Left cardiac atrium (tissue), 4 donors: ENCODE measurements at places on chromosomes 2 and 18. TPM values are rescaled to one million over a fixed set of nuclear protein-coding genes. Genes with fewer than 3 reads are reported as not detected.

GRCh38 chr18:7921938-7922587 lies 354.9 kb downstream of the PTPRM start:
- no peak for DNase-seq

GRCh38 chr2:233380132-233380895 lies 26.0 kb downstream of the DGKD start:
- no peak for DNase-seq

DNA sequence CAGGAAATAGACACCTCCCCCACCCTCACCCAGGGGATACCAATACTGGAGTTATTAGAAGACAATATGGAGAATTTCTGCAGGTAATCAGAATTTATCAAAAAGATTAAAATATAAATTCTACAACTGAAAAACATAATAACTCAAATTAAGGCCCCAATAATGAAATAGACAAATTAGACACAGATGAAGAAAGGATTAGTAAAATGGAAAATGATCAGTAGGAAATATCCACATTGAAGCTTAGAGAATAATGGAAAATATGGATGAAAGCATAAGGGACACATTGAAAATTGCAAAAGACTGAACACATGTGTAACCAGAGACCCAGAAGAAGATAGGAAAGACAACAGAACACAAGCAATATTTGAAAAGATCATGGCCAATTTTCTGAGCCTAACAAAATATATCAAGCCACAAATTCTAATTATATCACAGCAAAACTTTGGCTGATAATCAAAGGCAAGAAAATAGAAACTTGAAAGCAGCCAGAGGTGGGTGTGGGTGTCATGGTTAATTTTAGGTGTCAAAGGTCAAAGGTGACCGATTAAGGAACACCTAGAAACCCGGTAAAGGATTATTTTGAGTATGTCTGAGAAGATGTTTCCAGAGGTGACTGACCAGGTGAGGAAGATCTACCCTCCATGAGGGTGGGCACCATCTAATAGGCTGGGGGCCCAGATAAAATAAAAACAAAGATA lies 28.2 kb downstream of the BOK start:
- no peak for DNase-seq

DNA sequence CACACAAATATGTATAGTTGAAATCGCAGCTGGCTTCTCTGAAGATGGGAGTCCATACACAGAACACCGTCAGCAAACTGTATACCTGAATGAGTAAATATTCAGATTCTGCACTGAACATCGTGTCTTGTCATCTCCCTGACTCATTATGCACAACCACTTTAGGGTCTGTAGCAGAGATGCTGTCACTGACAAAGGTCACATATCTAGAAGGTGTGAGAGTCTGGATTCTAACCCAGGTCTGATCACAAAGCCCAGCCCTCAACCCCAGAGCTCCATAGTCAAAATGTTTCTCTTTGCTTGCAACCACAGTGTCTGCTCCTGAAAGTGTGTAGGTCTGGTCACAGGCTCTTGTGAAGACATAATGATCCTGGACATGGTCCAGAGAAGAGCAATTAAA lies 78.3 kb upstream of the PAX8 start:
- DNase-seq, result no peak

- DNase-seq, result no peak
These were observed 473.5 kb downstream of the RIT2 start for GRCh38 chr18:42641996-42642395.

DNA sequence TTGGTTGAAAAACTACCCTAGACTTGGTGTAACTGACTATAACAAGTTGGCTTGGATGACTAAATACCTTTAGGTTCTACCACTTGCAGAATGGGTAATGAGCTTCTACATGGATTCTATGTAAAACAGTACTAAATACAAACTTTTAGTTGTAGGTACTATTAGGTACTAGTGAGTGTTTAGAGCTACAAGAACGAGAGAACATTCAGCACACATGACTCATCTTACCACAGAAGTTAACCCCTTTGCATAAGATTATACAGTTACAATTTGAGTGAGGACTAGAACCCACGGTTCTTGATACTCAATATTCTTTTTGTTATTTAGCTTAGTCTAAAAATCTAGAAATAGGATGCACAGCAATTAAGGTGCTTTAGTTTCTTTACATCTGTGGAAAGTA lies 101.7 kb upstream of the TFCP2L1 start:
- no peak for DNase-seq

DNA sequence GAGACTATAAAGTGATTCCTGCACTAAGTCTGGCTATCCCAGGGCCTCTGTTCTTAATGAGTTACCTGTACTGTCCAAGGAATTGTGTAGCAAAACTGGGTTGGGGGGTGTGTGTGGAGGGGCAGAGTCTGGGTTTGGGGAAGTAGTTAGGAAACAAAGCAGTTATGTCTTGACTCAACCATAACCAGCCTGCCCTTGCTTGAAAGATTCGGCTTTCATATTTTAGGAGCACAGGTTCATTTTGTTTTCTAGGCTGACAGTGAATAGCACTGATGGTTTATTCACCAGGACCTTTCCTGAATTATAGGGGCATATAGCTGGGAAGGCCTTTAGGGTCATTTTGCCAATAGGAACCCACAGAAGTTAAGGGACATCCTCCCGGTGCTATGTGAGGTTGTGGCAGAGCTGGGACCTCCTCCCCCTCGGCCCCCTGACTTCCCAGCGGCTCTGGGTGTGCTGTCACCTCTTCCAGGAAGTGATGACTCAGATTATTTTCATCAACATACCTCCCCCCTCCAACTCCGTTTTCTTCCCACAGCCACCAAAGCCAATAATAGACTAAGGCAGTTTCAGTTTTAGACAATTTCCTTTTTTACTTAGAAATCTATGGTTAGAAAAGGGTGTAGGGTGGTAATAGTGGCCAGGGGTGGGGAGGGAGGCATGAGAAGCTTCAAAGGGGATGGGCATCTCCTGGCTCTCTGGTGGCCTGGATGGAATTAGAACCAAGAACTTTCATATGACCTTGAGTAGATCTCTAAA lies 44.8 kb downstream of the SETBP1 start:
- peak; percentile 61 for DNase-seq

DNA sequence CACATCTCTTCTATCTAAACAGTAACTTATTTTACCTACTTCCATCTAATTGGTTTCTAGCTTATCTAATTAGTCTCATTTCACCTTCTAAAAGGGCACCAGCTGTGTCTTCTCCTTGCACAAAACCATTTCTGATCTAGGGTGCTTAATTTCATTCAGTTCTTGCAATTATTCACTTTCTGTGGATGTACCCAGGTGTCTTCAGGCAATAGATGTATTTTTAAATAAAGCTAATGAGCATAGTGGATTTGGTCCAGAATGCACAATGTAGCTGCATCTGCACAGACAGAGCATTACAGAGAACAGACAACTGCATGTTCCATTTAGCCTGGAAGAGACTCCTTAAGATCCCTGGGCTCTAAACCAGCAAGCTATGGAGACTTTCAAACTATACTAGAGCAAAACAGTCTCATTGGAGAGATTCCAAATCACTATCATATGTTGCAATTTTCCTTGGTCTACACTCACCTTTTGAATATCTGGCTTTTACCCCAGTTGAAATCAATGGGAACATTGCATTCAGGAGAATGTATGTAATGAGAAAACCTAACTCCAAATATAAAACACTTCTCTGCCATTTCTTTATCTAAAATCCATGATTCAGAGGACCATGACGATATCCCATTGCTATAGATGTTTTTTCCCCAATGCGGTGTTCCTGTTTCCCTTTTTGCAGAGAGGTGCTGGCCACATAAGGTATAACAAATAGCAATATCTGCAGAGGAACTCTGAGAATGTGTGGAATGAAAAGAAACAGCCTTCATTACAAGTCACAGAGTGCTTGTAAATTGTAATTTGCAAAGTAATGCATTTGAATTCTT lies 3.5 kb upstream of the RFX8 start:
- no peak for DNase-seq

- no peak for DNase-seq
These were observed 860.6 kb upstream of the ZEB2 start for GRCh38 chr2:145380436-145381017.

GRCh38 chr2:47891369-47892337 lies 14.6 kb downstream of the FBXO11 start:
- no peak for DNase-seq

GRCh38 chr2:10784719-10785118 lies 27.9 kb downstream of the PDIA6 start:
- DNase-seq, result no peak

DNA sequence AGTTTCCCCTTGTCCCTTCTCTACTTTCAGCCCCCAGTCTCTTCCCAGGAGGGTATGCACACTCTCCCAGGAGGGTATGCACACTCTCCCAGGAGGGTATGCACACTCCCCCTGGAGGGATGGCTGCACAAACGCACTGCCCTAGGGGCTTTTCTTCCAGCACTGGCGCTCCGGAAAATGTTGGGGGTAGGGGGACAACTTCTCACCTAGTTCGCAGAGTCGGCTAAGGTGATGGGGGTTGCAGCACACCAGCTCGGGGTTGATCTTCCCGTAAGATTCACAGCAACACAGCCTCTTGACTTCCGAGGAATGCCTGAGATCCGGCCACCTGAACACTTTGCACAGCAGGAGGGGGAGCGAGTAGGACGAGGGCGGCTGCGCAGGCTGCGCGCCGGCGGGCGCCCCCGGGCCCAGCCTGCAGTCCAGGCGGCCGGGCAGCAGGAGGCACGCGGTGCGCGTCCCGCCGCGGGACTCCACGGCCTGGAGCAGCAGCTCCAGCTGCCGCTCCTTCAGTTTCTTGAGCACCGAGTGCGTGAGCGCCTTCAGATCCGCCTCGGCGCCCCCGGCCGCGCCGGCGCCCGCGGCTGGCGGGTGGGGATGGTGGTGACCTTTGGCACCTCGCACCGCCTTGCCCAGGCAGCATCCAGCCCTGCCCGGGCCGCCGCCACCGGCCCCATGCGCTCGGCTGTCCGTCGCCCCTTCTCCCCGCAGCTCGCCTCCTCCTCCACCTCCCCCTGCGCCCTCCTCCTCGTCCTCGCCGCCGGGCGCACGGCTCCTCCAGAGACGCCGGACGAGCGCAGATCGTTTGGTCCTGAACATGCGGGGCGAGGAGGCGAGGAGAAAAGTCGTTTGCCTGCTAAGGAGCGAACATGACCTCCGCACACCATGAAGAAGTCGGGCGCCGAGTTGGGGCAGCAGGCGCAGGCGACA lies 894 bp downstream of the SMAD7 start:
- no peak for DNase-seq

DNA sequence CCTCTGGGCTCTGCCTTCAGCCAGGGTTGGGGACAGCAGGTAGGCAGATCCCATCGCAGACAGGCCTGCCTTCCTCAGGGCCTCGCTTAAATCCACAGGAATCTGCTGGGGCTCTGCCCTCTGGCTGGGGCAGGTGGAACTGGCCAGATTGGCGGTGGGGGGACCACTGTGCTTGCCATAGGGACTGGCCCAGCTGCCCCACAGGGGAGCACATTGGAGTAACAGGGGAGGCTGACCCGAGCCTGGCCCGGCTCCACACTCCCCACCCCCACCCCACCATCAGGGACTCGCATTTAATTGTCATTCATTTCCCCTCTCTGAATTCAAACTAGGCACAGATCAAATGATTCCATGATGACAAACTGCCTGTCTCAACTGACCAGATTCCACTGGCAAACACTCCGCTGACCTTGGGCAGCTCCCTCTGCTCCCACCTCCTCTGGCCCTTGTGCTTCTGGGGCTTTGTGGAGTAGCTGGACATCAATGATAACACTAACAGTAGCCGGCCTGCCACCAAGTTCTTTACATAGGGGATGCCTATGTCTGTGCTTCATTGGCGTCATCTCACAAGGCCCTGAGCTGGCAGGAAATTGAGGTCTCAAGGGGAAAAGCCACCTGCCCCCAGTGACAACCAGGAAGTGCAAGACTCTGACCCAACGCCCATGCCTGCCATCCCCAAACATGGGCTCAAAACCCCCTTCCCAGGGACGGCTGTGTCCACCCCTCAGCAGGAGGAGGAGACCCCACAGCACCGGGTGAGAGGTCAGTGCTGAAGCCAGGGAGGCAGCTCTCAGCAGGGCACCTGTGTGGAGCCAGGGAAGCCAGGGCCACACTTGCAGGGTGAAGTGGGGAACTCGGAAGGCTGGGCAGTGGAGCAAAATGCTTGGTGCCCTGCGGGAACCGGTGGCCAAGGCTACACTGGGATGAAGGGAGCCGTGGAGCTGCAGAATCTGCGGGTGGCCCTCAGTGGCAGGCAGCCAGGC lies 2.1 kb upstream of the B3GNT7 start:
- DNase-seq, result no peak

DNA sequence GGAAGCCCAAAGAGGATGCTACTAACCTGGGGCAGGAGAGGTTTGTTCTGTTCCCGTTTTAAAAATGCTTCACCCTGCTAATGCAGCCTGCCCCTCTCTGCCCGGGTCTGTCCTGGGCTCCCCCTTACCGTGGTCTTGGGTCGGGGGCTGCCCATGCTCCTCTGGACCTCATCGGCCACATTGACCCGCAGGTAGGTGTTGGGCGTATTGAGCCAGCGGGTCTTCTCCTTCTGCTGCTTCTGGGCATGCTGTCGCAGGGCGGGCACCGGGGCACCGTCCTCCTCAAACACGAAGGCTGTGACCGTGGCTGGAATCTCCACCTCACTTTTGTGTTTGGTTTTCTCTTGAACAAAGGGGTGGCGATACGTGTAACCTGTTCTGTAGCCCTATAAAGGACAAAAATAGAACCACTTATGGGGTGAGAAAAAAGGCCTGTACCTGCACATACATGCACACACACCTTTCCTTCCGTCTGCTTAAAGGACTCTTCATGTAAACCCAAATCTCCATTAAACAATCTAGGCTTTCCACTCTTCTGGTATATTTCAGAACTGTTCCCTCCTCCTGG lies 89.3 kb downstream of the ADD2 start:
- DNase-seq, result no peak

GRCh38 chr2:232873909-232874641 lies 4.0 kb downstream of the SNORC start:
- DNase-seq, result no peak

- no peak for DNase-seq
These were observed 27.9 kb downstream of the FABP1 start for GRCh38 chr2:88099798-88100488.

DNA sequence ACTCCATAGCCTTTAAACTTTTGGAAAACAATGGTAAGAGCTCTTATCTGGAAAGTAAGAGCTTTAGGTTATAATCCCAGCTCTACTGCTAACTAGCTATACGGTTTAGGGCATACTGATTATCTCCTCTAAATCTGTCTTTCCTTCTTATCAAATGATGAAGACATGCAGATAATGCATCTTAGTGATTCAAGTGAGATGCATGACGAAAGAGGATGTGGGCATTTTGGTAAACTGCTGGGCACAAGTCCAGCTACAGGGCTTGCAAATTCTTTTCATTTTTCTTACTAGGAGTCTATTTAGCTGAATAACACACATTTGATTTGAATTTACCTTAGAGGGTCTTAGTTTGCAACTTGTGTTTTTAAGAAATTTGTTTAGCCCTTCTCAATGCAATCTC lies 1604.8 kb upstream of the ZEB2 start:
- no peak for DNase-seq

Gene AMMECR1L
- total RNA-seq, result 11.7 TPM

Gene RESP18
- not detected for total RNA-seq

Gene MAP2
- total RNA-seq, result 4.7 TPM

Gene EPHA4
- total RNA-seq, result 55.8 TPM

Gene CD207
- not detected for total RNA-seq

Gene SLC5A7
- total RNA-seq, result not detected

Gene KCNG2
- not detected for total RNA-seq

Gene STON1
- total RNA-seq, result 19.1 TPM

Gene NR4A2
- 2.4 TPM for total RNA-seq

Gene IL1RN
- 0.60 TPM for total RNA-seq

Gene CYRIA
- total RNA-seq, result 7.2 TPM

Gene TDRD15
- not detected for total RNA-seq

Gene KLHL29
- 1.3 TPM for total RNA-seq

Gene EHD3
- 8.1 TPM for total RNA-seq

Gene DAW1
- 0.21 TPM for total RNA-seq

Gene TTL
- total RNA-seq, result 39.2 TPM

Gene DNAJC27
- total RNA-seq, result 7.0 TPM

Gene PROC
- total RNA-seq, result not detected
